Left forelimb (tissue), 1 donor: ENCODE measurements at places on chromosomes 16 and 17.

GRCh38 chr16:9597967-9598730 is 506.7 kb downstream of the HAPSTR1 start:
- no peak for DNase-seq

DNA sequence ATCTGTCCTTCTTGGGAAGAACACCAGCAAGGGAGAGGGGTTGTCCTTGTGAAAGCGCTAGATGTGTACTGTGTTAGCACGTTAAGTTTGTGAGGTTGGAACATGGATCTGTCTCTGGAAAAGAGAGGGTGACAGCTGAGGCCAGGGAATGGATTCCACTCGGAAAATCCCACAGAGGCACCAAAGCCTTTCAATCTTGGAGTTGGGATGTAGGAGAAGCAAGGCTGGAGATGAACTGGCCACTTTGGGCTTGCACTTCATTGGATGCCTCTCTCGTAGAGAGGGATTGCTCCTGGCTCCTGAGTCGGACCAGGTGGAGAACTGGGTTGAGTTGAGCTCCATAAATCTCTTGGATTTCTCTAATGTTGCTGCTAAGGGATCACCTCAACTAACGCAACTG is 67.2 kb downstream of the CCDC182 start:
- DNase-seq: peak; percentile 47

DNA sequence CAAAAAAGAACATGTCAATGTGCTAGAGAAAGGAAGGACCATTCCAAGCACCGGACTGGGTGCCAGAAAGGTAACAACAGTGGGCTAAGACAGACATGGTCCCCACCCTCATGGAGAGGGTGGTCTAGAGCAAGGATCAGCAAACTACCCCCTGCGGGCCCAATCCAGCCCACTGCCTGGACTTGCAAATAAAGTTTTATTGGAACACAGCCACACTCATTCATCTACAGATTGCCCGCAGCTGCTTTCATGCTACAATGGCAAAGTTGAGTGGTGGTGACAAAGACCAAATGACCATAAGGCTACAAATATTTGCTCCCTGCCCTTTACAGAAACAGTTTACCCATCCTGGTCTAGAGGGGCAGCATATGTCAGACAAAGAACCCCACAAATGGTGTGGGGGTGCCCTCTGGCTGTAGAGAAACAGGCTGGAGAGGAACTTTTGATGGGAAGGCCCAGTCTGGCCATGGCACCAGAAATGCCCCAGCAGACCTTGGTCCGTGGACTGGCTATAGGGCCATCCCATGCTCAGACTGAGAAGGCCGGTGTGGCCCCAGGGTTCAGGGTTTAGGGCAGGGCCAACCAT is 15.2 kb downstream of the CDH5 start:
- DNase-seq: no peak

- DNase-seq: no peak
Measured at GRCh38 chr17:27155866-27156265, 138.0 kb upstream of the WSB1 start.

- DNase-seq: no peak
Measured at GRCh38 chr17:39634384-39634871, 2.5 kb upstream of the STARD3 start.

GRCh38 chr16:74521691-74522090 is 85.2 kb downstream of the GLG1 start:
- no peak for DNase-seq

GRCh38 chr16:22075043-22075757 is 17.1 kb upstream of the VWA3A start:
- DNase-seq: no peak

- no peak for DNase-seq
Measured at GRCh38 chr17:22671110-22671509, 978.8 kb downstream of the KCNJ18 start.

DNA sequence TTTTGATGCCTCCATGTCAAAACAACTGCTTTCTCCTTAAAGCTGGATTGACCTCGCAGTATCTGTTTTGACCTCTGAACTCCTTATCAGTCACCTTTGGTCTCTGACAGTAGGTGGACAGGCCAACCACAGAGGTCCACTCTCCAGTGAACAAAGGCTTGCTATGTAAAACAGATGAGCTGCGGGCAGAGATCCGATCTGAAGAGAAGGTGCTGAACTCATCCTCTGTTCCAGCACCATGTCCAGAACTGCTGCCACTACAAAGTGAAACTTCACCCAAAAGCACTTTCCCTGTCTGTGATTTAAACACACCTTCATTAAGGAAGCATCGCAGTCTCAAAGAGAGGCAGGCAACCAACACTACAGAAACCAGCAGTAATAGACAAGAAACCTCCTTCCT is 117.3 kb upstream of the CORO6 start:
- no peak for DNase-seq

DNA sequence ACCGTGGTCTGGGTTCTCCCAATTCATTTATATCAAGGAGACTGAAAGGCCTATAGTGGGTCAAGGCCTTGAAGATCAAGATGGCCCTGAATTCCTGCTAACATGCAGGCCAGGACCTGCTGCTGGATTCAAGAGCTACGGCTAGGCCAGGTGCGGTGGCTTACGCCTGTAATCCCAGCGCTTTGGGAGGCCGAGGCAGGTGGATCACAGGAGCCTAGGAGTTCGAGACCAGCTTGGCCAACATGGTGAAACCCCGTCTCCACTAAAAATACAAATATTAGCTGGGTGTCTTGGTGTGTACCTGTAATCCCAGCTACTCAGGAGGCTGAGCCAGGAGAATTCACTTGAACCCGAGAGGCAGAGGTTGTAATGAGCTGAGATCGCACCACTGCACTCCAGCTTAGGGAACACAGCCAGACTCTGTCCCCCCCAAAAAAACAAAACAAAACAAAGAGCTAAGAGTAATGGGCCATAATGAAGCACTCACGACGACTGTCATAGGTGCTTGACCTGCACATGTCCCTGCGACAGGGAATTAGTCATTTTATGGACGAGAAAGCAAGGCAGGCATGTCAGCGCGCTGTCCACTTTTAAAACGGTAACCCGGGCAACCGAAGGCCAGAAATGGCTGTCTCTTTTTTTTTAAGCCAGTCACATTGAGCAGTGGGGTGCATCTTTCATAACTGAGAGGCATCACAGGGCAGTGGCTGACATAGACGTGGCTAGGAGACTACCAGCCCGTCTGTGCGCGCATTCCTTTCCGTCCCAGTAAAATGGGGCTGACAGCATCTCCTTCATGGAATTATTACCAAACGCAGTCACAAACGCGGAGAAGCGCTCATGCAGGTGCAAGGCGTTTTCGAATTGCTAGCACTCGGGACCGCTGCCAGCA is 1.0 kb upstream of the FBRS start:
- no peak for DNase-seq

GRCh38 chr17:6502142-6502541 is 54.2 kb downstream of the PITPNM3 start:
- DNase-seq: peak; percentile 31

- DNase-seq: no peak
Measured at GRCh38 chr16:16014329-16015224, 65.2 kb downstream of the ABCC1 start.

DNA sequence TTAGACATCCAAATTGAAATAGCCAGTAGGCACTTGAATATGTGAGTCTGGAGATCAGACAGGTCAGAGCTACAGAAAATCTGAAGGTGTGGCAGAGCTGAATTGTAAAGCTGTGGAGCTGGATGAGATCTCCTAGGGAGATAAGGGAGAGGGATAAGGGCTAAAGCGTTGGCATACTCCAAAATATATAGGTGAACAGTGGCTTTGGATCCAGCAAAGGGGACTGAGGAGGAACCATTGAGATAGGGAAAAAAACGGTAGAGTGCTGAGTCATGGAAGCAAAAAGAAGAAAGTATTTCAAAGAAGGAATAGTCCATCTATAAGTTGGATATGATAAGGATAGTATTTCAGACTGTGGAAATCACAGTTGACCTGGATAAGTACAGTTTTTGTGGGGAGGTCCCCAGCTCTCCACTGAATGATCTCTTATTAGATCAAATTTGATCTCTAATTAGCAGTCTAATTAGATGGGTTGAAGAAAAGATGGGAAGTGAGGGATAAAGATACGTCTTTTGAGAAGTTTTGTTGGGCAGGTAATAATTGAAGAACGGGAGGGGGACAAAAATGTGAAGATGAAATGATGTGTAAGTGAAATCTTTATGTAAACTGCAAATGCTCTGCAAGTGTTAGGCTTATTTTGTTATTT is 587 bp upstream of the DBF4B start:
- no peak for DNase-seq

DNA sequence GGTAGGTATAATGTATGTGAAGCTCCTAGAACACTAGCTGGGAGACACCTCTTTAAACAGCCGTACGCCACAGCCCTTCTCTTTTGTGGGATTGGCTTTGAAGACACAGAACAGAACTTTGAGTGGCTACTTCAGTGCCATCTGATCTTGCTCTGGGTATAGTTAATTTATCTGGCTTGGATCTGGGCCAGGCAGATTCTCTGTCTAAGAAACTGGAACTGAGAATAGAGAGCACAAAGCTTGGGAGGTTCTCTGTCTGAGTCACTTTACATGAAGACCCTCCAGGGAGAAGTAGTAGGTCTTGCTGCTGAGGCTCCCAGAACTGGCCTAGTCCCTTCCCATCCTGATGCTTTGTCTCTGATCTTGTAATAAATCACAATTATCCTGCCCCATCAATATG is 721.0 kb upstream of the KIF2B start:
- no peak for DNase-seq

DNA sequence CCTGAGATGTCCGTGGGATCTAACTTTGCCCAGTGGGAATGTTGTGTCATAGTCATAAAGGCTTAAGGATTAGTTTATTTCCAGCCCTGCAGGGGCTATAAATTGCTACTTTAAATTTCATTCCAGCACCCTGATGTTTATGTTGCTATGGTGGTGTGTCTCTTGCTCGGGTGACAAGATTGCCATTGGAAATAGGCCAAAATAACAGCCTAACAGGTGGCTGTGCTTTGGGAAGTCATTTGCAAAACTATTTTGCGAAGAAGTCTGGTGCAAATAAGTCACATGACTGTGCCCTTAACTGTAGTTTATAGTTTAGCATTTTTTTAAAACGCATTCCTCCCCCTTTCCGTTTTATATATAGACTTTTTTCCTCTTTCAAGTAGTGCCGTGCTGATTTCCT is 23.1 kb downstream of the PITPNC1 start:
- DNase-seq: no peak

DNA sequence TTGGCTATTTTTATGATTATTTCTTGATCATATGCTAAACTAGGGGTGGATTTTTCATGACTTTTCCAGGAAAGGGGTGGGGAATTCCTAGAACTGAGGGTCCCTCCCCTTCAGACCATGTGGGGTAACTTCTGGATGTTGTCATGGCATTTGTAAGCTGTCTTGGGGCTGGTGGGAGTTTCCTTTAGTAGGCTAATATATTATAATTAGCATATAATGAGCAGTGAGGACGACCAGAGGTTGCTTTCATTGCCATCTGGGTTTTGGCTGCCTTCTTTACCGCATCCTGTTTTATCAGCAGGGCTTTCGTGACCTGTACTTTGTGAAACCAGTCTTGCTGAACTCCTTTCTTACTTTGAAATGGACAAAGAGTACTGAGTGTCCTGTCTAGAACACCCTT is 40.4 kb upstream of the ABCA5 start:
- no peak for DNase-seq

DNA sequence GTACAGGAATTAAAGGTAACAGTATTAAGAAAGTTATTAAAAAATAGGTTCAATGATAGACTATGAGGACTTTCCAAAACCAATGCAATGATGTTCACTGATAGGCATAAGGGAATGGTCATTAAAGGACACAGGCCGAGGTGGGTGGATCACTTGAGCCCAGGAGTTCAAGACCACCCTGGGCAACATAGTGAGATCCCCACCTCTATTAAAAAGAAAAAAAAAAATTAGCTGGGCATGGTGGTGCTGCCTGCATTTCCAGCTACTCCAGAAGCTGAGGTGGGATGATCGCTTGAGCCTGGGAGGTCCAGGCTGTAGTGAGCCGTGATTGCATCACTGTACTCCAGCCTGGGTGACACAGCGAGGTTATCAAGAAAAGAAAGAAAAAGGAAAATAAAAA is 5.9 kb downstream of the TOP2A start:
- no peak for DNase-seq

- DNase-seq: no peak
Measured at GRCh38 chr16:56424404-56424764, 961 bp downstream of the AMFR start.

- DNase-seq: no peak
Measured at GRCh38 chr17:82107341-82107860, 9.4 kb upstream of the FASN start.

GRCh38 chr16:11670171-11671131 is 2.2 kb downstream of the SNN start:
- no peak for DNase-seq

GRCh38 chr17:69869667-69870066 is 205.4 kb upstream of the KCNJ16 start:
- no peak for DNase-seq

GRCh38 chr17:76714822-76715495 is 4.2 kb upstream of the MXRA7 start:
- DNase-seq: no peak

DNA sequence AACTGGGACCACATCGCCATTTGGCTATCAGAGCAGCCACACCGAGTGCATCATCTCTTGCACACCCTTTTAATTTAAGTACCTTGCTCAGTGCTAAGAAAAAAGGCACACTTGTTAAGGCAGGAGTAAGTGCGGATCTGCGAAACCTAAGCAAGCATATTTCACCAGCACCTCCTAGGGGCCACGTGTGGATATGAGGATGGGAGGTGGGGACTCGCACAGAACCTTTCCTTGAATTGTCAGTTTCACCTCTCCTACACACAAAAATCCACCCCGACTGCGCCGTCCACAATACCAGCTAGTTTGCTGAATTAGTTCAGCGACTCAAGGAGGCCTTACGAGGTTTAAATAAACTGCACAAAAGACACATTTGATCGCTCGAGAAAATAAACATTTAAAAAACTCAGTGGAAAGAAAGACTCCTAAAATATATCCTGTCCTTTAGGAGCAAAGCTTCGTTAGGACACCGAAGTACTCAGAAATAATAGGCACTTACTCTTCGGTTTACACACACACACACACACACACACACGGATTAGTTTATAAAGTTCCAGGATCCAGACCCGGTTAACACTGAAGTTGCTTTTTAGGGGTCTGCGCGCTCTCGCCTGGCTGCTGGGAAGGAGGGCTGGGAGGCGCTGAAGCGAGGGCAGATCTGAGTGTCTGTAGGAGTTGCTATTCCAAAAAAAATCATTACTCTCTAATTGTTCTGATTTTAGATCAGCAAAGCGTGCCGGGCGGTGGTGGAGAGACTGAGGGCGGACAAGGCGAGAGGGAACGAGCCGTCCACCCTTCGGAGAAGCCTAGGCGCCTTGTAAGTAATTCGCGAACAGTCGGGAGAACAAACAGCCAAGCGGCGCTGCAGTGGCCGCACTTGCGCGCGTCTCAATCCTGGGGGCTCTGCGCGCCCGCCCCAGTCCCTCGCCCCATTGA is 1.0 kb upstream of the KCNJ2 start:
- peak; percentile 77 for DNase-seq

GRCh38 chr16:72769876-72770275 is 278.1 kb downstream of the ZFHX3 start:
- DNase-seq: no peak
